Stromal cell of bone marrow (primary cell): ENCODE measurements at places on chromosomes 7 and 10.

GRCh38 chr7:27812706-27813105 lies 72.7 kb downstream of the TAX1BP1 start:
- DNase-seq, result no peak

DNA sequence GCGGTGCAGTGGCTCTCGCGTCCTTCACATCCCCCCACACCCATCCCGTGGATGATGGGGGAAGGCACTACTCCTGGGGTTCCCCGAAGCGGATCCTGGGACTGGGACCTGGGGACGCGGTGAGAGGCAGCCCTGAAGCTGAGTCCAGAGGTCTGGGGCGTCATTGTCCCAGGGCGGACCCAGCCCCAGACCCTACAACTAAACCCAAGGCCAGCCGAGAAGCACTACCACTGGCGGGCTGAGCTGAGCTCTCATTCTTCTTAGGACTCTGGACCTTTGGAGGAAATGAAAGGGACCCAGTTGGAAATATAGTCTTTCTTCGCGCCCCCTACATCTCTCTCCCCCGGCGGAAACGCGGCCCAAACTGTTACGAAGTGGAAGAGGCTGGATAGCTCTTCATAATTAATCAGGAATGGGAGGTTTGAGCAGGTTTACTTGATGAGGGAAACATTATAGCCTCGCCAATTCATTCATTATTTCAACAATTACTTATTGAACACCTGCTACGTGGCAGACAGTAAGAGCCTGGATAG lies 389 bp upstream of the FBXL15 start:
- no peak for DNase-seq

- no peak for DNase-seq
Observed at GRCh38 chr10:129703287-129704137, 236.5 kb downstream of the MGMT start.

- no peak for DNase-seq
Observed at GRCh38 chr7:15507171-15507570, 54.6 kb downstream of the AGMO start.

DNA sequence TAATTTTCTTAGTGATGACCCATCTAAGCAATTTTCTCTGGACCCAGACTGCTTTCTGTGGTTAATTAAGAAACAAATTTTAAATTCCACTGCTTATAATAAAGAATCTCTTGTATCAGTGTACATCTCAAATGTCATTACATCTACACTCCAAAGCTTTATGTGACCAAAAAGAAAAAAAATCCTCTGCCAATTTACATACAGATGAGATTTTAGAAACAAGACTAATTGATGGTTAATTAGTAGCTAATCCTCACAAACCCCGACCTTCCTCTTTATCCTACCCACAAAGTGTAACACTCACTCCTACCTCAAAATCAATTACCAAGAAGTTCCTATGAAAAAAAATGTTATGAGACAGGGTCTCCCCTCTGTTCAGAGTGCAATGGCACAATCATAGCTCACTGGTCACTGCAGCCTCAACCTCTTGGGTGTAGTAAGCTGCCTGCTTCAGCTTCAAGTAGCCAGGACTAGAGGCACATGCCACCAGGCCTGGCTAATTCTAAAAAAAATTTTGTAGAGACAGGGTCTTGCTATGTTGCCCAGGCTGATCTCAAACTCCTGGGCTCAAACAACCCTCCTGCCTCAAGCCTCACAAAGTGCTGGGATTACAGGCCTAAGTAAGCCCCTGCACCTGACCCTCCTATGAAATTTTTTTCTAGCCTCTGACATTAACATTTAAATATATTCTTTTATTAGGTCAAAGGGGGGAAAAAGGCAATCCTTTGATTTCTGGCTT lies 14.8 kb downstream of the KIF5B start:
- no peak for DNase-seq

GRCh38 chr7:143250822-143251221 lies 12.4 kb upstream of the GSTK1 start:
- no peak for DNase-seq

- no peak for DNase-seq
Observed at GRCh38 chr10:33807531-33808359, 473.3 kb upstream of the NRP1 start.

DNA sequence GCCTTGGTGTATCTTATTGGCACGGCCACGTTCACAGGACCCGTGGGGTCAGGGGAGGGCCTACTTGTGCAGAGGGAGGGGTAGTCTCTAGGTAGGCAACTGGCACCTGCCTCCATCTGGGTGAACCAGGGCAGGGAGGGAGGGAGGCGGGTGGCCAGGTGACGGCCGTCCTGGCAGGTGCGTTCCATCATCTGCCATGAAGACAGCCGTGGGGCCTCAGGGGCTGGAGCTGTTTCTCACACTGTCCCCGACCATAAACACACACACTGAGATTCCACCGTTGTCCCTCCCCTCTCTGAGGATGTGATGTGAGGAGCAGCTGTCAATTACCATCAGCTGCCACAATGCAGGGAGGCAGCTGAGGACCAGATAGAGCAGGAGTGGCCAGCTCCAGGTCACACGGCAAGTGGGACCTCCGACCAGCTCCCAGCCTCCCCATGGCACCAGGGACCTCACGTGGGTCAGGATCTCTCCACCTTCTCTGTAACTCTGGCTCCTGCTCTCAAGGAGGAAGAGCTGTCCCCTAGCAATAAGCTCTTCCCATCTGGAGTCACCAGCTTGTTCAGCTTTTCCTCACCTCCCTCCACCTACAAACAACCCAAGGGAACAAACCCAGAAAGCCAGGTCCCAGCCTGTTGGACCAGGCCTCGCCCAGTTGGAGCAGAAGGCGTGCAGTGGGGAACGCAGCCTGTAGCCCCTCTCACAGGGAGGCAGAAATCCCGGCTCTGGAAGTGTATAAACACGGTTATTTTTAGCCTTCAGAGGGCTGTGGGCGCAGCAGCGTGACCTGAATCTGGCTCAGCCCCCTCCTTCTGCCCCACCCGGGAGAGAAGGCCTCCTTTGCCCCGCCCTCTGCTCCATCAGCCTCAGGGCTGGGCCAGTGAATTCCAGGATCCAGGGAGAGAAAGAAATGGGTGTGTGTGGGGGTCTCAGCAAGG lies 33.1 kb downstream of the ZMIZ1 start:
- no peak for DNase-seq

- no peak for DNase-seq
Observed at GRCh38 chr10:73097305-73097670, 622 bp upstream of the P4HA1 start.

DNA sequence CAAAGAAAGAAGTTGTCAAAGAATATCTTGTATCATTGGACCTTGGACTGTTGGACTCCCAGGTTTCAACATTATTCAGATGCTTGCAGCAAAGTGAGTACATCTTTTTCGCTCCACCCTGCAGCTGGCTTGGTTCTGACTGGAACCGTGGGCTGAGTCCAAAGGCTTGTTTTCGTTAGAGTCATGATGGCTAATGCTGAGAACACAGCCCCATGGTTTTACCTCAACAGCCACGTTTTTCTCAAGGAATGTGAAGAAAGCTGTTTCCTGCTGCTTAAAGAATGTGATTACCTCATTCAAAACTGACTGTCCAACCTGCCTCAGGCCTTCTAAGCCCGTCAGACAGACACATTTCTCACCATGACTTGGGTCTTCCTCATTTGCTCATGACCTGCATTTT lies 69.5 kb downstream of the STEAP1B start:
- DNase-seq, result no peak
